ENCODE measurements at places on chromosomes 2 and 18. TPM values are rescaled to one million over a fixed set of nuclear protein-coding genes. Genes with fewer than 3 reads are reported as not detected.
A peak's percentile ranks its signal among the peaks of the same experiment; 100 is the strongest.

DNA sequence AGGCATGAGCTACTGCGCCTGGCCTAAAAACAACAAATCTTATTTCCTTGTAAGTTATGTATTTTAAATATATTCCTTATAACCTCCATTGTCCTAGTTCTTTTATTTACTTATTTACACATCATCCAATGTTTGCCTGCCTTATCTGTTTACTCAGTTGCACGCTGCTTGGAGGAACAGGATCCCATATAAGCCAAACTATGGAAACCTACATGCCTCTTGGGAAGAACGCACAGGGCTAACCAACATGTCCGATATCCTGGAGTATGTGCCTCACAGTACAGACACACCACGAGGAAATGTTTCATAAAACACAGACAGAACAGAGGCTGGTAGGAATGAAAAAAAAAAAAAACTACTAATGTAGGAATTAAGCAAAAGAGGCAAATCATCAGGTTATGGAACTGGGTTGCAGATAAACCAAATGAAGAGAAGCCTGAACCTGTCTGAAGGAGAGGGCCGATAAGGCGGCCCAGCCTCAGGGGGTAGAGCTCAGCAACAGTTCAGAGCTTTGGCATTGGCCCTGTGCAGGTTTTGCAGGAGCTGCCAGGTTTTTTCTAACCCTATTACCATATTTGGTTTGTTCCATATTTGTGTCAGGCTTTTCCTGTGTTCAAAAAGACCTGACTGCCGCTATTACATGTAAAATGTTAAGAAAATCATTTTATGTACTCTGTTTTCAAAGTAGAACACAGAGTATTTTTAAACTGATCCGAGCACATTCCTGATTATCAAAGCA is 19.9 kb upstream of the SP3 start:
- peaks cover 1% of the 10 kb centered on the region for H3K27me3 ChIP-seq
- DNase-seq, result no peak
- H3K4me1 ChIP-seq, result peaks cover 35% of the 10 kb centered on the region
- H3K27ac ChIP-seq, result no peak overlapping the region

GRCh38 chr18:54392543-54393023 is 34.9 kb downstream of the C18orf54 start:
- H3K27ac ChIP-seq, result no peak overlapping the region
- no peaks in the 10 kb centered on the region for H3K27me3 ChIP-seq
- DNase-seq, result peak; percentile 67
- 0 out of 2 replicates have a peak, but pooled peaks cover 4% of the 10 kb centered on the region for H3K36me3 ChIP-seq
- no peak overlapping the region for H3K4me3 ChIP-seq

- no peak overlapping the region for H3K4me3 ChIP-seq
- DNase-seq, result no peak
- H3K36me3 ChIP-seq, result no peaks in the 10 kb centered on the region
- H3K27ac ChIP-seq, result no peak overlapping the region
Observed at GRCh38 chr2:170717991-170718589, 3.0 kb downstream of the SP5 start.

DNA sequence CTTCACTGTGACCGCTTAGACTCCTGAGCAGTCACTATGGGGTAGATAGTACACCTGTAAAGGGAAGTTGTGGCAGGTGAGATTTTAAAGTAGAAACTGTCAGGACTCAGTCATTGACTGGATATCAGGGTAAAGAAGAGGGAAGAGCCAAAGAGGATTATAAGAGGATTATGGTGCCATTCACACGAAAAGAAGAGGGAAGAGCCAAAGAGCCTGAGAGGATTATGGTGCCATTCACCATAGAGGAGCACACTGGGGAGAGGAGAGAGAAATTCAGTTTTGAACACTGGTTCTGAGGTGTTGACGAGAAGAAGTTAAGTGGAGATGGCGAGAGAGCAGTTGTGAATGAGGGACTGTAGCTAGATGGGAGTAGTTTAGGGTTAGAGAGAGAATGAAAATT is 16.9 kb upstream of the KCNJ13 start:
- no peak for DNase-seq
- peaks cover 36% of the 10 kb centered on the region for H3K36me3 ChIP-seq
- no peaks in the 10 kb centered on the region for H3K4me1 ChIP-seq
- no peak overlapping the region for H3K4me3 ChIP-seq

DNA sequence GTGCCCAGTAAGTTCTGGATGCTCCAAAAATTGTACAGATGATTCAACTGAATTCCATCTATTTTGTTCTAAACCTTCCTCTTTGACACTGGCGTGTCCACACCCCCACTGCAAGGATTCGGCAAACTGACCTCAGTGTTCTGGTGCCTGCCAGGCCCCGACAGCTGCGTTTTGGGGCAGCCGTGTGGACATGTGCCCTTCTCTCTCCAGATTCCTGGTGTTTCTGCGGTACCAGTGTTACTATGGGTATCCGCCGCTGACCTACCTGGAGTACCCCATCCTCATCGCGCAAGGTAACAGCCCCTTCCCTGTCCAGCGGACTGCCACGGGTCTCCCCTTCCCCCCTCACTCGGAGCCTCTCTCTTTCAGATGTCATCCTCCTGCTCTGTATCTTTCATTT is 5.0 kb downstream of the SLC66A3 start:
- no peak overlapping the region for H3K27ac ChIP-seq
- no peak overlapping the region for H3K4me3 ChIP-seq
- no peaks in the 10 kb centered on the region for H3K27me3 ChIP-seq
- no peaks in the 10 kb centered on the region for H3K36me3 ChIP-seq
- peaks cover 6% of the 10 kb centered on the region for H3K4me1 ChIP-seq

Gene SERPINB10
- 1.4 TPM for total RNA-seq

GRCh38 chr2:61763605-61764034 is 90.2 kb downstream of the FAM161A start:
- H3K4me1 ChIP-seq, result peaks cover 31% of the 10 kb centered on the region
- H3K27me3 ChIP-seq, result peaks cover 4% of the 10 kb centered on the region
- peak overlapping the region; percentile 100 for H3K27ac ChIP-seq
- DNase-seq, result peak; percentile 81
- H3K4me3 ChIP-seq, result peak overlapping the region; percentile 97

Gene CRYGD
- total RNA-seq, result not detected

DNA sequence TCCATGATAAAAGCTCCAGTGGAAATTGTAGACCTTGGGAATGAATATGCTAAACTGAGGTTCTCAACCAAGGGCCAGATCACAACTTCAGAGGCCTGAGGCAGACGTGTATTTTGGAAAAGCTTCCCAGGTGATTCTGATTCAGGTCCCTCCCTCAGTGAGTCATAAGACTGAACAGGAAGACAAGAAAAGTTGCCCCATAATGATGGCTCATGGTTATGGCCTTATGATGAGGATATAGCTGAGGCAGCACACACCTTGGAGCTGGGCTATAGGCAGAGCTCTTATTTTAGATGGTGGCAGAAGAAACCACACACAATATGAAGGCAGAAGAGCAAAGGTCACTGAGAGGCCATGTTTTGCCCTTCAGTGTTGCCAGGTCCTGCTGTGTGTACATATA is 9.6 kb downstream of the ANTXR1 start:
- H3K27me3 ChIP-seq, result no peaks in the 10 kb centered on the region
- peaks cover 19% of the 10 kb centered on the region for H3K36me3 ChIP-seq

- H3K36me3 ChIP-seq, result peaks cover 8% of the 10 kb centered on the region
- H3K4me3 ChIP-seq, result peak overlapping the region; percentile 77
- H3K27me3 ChIP-seq, result no peaks in the 10 kb centered on the region
- H3K4me1 ChIP-seq, result peaks cover 60% of the 10 kb centered on the region
- peak; percentile 69 for DNase-seq
Observed at GRCh38 chr18:58364876-58365528, 263.9 kb downstream of the ALPK2 start.

Gene BOK
- 43.0 TPM for total RNA-seq

Gene CHAC2
- 6.2 TPM for total RNA-seq

- no peak overlapping the region for H3K27ac ChIP-seq
- DNase-seq, result no peak
- H3K4me3 ChIP-seq, result no peak overlapping the region
- H3K36me3 ChIP-seq, result peaks cover 12% of the 10 kb centered on the region
Observed at GRCh38 chr2:170925923-170926322, 3.1 kb upstream of the GORASP2 start.

Gene SP140
- 0.64 TPM for total RNA-seq

- no peak overlapping the region for H3K27ac ChIP-seq
- no peak for DNase-seq
- H3K27me3 ChIP-seq, result no peaks in the 10 kb centered on the region
Observed at GRCh38 chr2:147499785-147500184, 345.0 kb upstream of the ACVR2A start.

Gene ABCB6
- total RNA-seq, result 13.9 TPM

GRCh38 chr2:158154596-158154995 is 52.9 kb downstream of the UPP2 start:
- DNase-seq, result no peak
- H3K27me3 ChIP-seq, result peaks cover 9% of the 10 kb centered on the region
- H3K27ac ChIP-seq, result no peak overlapping the region
- H3K4me3 ChIP-seq, result no peak overlapping the region
- H3K4me1 ChIP-seq, result no peaks in the 10 kb centered on the region

- H3K27ac ChIP-seq, result no peak overlapping the region
- H3K4me1 ChIP-seq, result no peaks in the 10 kb centered on the region
- H3K27me3 ChIP-seq, result peaks cover 7% of the 10 kb centered on the region
- no peaks in the 10 kb centered on the region for H3K36me3 ChIP-seq
Observed at GRCh38 chr2:48399828-48400552, 130.0 kb upstream of the STON1 start.

- no peak for DNase-seq
- no peak overlapping the region for H3K27ac ChIP-seq
- peaks cover 38% of the 10 kb centered on the region for H3K4me1 ChIP-seq
- peaks cover 7% of the 10 kb centered on the region for H3K27me3 ChIP-seq
- no peaks in the 10 kb centered on the region for H3K36me3 ChIP-seq
- no peak overlapping the region for H3K4me3 ChIP-seq
Observed at GRCh38 chr2:128411431-128411830, 92.8 kb upstream of the HS6ST1 start.

- H3K4me1 ChIP-seq, result peaks cover 12% of the 10 kb centered on the region
- H3K36me3 ChIP-seq, result no peaks in the 10 kb centered on the region
- no peaks in the 10 kb centered on the region for H3K27me3 ChIP-seq
- DNase-seq, result no peak
Observed at GRCh38 chr2:58130238-58130637, 83.6 kb downstream of the VRK2 start.

GRCh38 chr2:216467845-216468244 is 30.8 kb upstream of the RPL37A start:
- no peaks in the 10 kb centered on the region for H3K27me3 ChIP-seq
- no peak overlapping the region for H3K4me3 ChIP-seq
- peaks cover 8% of the 10 kb centered on the region for H3K4me1 ChIP-seq
- peaks cover 32% of the 10 kb centered on the region for H3K36me3 ChIP-seq
- no peak overlapping the region for H3K27ac ChIP-seq

DNA sequence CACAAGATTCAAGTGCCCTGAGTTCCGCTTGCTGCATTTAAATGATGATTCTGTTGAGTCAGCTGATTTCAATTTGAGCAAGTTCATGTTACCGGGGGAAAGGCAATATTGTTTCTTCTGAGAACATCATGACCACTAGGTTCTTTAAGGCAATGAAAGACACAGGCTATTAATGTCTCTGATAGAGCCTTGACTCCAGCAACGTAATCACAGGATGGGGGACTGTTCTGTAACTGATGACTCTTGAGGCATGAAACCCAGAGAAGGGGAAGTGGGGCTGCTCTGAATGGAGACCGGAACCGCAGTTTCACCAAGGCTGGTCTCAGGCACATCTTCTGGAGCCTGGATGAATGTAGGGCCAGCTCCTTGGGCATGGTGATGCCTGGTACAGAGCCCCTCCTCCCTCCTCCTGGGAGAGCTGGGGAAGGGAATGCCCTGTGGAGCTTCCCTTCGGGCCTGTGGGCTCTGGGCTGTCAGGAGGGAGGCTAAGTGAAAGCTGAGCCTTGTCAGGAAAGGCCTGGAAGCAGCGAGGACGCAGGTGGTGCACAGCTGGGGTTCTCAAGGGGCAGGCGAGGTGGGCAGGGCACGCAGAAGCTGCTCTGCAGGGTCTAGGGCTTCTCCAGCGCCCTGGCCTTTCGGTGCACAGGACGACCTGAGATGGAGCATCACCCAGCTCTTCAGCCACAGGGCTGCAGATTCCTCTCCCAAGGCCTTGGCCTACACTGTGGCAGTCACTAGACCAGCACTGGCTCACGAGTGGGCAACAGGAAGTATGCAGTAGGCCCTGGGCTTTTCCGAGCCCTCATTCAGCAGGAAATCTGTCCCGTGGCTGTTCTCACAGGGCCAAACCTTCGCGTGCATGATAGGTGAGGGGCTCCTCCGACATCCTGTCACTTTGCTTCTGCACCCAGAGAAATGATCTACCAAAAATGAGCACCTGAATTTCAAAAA is 36.6 kb upstream of the PRLH start:
- DNase-seq, result no peak
- no peak overlapping the region for H3K27ac ChIP-seq
- H3K4me3 ChIP-seq, result no peak overlapping the region
- H3K27me3 ChIP-seq, result no peaks in the 10 kb centered on the region
- H3K4me1 ChIP-seq, result peaks cover 23% of the 10 kb centered on the region
- H3K36me3 ChIP-seq, result peaks cover 42% of the 10 kb centered on the region

- no peak for DNase-seq
- no peak overlapping the region for H3K4me3 ChIP-seq
- no peak overlapping the region for H3K27ac ChIP-seq
- H3K4me1 ChIP-seq, result peaks cover 15% of the 10 kb centered on the region
Observed at GRCh38 chr2:20357638-20358389, 7.2 kb upstream of the PUM2 start.

Gene CRYGC
- total RNA-seq, result not detected

GRCh38 chr2:184210329-184210728 is 388.0 kb upstream of the ZNF804A start:
- no peak for DNase-seq
- H3K27ac ChIP-seq, result no peak overlapping the region
- no peak overlapping the region for H3K4me3 ChIP-seq

- peaks cover 32% of the 10 kb centered on the region for H3K4me1 ChIP-seq
- no peaks in the 10 kb centered on the region for H3K27me3 ChIP-seq
- H3K36me3 ChIP-seq, result peaks cover 8% of the 10 kb centered on the region
- no peak overlapping the region for H3K27ac ChIP-seq
- no peak overlapping the region for H3K4me3 ChIP-seq
Observed at GRCh38 chr2:54915101-54915500, 135.2 kb downstream of the RTN4 start.

DNA sequence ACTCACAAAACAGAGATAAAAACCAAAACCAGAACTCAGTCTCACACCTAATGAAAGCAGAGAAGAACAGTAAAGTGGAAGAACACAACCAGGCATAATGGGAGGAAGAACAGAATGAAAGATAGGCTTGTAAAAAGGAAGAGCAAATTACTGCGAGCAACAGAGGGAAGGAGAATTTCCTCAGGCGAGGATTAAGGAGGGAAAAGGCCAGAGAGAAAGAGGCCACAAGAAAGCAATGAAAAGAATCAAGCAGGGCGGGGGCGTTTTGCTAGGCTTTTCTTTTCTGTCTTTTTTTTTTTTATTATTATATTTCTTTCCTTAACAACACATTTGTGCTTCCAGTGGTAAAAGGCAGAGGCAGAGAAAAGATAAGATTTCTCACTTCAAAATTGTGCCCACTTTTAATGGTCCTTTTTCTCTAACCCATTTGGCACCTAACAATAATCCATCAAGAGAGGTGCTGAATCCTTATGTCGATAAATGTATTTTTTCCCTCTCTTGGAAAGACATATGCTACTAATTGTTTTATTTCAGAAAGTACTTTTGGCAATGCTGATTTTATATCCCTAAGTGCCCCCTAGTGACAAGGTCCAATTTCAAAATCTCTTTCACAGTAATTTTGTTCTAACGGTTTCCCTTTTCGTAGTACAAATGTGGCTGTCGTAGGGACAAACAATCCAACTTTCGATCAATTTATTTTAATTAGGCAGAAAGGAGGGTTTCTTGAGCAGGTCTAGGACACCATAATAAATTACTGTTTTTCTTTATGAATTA is 138.7 kb upstream of the AQP4 start:
- no peaks in the 10 kb centered on the region for H3K36me3 ChIP-seq
- no peak overlapping the region for H3K4me3 ChIP-seq
- DNase-seq, result no peak
- H3K27ac ChIP-seq, result no peak overlapping the region

Gene SERPINB8
- 32.6 TPM for total RNA-seq

Gene ZC3H6
- total RNA-seq, result 3.4 TPM

Measured in HFFc6 (cell line).